Peyer's patch (tissue), 4 donors: ENCODE measurements at places on chromosomes 7 and 10.

DNA sequence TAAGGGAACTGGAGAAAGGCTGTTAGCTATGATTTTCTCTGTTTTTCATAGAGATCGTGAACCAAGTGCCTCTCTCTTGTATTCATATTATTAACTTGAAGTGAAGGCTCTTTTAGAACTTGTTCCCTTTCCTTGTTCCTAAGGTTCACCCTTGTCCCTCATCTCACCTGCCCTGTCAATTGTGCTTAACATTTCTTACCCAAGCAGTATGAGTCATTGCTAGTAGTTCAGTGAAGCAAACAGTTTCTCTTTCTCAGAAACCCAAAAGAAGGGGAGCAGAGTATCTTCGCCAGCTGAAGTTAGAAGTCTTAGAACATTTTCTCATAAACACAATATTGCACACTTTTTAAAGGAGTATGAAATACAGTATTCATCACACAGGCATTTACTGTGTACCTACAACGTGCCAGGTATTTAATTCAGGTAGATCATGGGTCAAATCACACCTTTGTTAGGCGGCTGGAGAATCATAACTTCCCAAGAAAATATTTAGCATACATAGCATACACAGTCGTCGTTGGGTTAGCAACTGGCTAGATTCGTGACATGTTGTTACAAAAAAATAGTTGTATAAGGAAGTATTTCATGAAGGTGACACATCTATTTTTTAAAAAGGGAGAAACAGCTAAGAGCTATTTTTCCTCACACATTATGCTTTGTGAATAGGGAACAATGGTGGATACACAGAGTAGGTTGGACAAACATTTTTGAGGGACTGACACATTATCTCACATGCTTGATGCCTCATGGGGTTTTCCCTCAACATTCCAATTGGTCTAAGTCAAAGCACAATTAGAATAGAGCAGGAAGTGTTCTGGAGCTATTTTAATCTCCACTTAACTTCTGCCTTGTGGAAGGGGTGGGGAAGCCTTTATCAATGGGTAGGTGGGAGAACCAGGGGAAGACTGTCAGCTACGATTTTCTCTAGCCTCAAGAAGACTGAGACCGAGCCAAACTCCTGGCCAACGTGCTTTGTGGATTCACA, 13.2 kb downstream of the HDAC9 start:
- no peaks in the 10 kb centered on the region for H3K4me1 ChIP-seq
- no peaks in the 10 kb centered on the region for H3K36me3 ChIP-seq
- H3K27ac ChIP-seq: no peak overlapping the region
- no peaks in the 10 kb centered on the region for H3K27me3 ChIP-seq
- no peak overlapping the region for H3K4me3 ChIP-seq

- DNase-seq: no peak
- H3K4me3 ChIP-seq: no peak overlapping the region
- H3K27ac ChIP-seq: no peak overlapping the region
- H3K27me3 ChIP-seq: no peaks in the 10 kb centered on the region
- H3K36me3 ChIP-seq: no peaks in the 10 kb centered on the region
- no peaks in the 10 kb centered on the region for H3K4me1 ChIP-seq
Measured at GRCh38 chr10:54368984-54369383, 432.0 kb downstream of the PCDH15 start.

DNA sequence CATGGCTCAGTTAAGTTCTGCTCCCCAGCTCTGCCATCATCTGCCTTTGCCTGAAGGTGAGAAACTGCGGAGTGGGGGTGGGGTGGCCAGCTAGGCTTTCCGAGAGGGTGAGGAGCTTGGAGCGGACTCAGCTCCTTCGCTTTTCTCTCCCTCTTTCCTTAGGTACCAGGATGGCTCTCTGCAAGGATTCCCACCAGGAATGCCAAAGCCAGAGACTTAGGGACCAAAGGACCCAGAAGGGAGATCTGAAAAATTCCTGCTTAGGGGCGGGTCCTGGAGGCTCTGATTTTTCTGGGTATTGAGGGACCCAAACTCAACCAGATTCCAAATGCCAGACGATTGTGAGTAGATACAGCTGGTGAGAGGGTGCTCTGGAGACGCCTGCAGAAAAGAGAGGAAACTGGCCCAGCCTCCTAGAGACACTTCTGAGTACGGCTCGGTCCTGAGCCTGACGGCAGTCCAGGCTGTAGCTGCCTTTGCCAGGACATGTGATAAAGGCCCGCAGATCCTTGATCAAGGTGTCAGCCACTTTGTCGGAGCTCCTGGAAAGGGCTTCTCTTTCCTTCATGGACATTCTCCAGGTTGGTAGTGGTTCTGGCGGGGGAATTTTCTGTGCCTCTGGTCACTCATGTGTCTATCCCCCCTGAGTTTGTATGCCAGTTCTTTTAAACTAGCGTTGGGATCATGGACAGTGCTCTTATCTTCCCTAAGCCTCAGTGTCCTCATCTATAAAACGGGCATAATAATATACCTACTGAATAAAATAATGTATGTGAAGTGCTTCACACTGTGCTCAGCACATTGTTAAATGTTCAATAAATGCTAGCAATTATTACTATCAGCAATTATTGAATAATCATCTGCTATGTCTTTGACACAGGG, 42.5 kb upstream of the BTRC start:
- no peaks in the 10 kb centered on the region for H3K27me3 ChIP-seq
- no peak overlapping the region for H3K4me3 ChIP-seq
- no peak overlapping the region for H3K27ac ChIP-seq
- H3K36me3 ChIP-seq: no peaks in the 10 kb centered on the region
- H3K4me1 ChIP-seq: no peaks in the 10 kb centered on the region

DNA sequence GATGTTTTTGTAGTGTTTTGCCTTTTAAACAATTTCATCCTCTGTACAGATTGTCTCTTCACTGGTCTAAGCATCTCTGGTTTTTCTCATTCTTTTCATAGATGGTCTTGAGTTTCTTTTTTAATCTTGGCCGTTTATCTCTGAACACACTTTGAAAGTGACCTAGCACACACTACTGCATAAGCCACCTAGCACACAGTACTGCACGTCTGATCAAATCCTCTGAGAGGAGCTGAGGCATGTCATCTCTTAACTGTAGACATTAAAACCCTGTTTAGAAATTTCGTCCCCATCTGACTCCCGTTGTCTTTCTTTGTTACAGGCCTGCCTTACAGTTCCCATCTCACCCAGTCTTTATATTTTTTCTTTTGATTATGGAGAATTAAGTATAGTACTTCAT, 100.2 kb downstream of the MAPK8 start:
- H3K4me1 ChIP-seq: no peaks in the 10 kb centered on the region
- H3K27ac ChIP-seq: no peak overlapping the region
- H3K36me3 ChIP-seq: no peaks in the 10 kb centered on the region
- no peaks in the 10 kb centered on the region for H3K27me3 ChIP-seq
- DNase-seq: no peak
